MM.1S (cell line): ENCODE measurements at places on chromosomes 1 and 21.

DNA sequence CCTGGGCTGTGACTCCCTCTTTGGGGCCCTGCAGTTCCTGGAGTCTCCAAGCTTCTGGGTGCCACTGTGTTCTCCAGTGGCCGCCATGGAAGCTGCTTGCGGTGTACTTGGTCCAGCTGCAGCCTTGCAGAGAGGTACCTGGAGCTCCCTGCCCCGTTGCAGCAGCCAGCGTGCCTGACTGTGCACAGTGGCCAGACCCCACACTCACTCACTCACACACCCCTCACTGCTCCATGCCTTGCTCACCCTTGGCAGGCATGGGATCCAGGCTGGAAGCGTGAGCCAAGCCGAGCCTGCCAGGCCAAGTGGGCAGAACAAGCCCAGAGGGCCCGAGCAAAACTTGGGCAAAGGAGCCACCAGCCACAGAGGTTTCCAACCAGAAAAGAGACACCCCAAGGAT, 43.0 kb downstream of the MATN1 start:
- H3K4me1 ChIP-seq = no peaks in the 10 kb centered on the region
- no peaks in the 10 kb centered on the region for H3K36me3 ChIP-seq
- no peak overlapping the region for H3K4me3 ChIP-seq
- H3K27ac ChIP-seq = no peak overlapping the region

DNA sequence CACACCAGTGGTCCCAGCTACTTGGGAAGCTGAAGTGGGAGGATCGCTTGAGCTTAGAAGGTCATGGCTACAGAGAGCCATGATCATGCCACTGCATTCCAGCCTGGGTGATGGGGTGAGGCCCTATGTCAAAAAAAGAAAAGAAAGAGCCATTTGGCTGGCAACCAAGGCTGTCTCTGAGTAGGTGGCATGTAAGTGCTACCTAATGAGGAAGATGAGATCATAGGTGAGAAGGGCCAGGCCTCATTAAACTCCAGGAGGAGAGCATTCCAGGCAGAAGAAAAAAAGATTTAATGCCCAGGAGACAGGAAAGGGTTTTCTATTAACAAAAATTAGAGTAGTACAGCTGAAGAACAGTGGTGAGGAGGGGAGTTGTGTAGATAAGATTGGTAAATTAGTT, 103.4 kb upstream of the ZNF678 start:
- no peak overlapping the region for H3K27ac ChIP-seq
- H3K27me3 ChIP-seq = no peaks in the 10 kb centered on the region
- no peak for DNase-seq
- no peak overlapping the region for H3K4me3 ChIP-seq
- no peaks in the 10 kb centered on the region for H3K36me3 ChIP-seq

DNA sequence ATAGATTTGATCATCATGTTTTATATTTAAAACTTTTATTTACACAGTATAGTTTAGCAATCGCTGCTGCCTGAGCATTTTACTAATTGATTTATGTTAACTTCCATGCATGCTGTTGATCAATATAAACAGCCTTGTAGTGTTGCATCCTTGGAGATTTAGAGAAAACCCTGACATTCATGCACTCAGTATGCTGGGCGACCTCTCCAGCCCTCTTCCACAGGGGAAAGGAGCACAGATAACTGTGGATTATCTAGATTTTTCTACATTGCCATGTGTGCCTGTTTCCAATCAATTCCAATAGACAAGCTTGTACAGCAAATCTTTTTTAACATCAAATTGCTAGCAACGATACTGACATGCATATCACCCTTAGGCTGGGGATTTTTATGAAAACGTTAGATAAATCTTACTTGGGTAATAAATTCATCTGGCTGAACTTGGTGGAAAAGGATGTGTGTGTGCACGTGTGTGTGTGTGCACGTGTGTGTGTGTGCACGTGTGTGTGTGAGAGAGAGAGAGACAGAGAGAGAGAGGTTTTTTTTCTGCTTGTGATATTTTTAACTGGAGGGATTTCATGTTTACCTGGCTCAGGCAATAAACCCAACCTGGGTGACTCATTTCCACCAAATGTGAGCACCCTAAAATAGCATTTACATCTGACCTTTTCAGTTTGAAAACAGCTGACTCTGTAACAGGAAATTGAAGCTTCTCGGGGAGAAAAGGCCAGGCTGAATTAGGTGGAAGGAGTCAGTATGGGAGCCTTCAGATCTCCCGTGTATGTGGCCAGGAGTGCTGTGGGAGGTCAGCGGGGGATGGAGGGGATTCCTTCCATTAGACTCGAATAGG, 339.8 kb downstream of the PRDM2 start:
- peak overlapping the region; percentile 91 for H3K27ac ChIP-seq
- H3K4me1 ChIP-seq = peaks cover 49% of the 10 kb centered on the region
- no peaks in the 10 kb centered on the region for H3K36me3 ChIP-seq
- DNase-seq = peak; percentile 96
- no peaks in the 10 kb centered on the region for H3K27me3 ChIP-seq

DNA sequence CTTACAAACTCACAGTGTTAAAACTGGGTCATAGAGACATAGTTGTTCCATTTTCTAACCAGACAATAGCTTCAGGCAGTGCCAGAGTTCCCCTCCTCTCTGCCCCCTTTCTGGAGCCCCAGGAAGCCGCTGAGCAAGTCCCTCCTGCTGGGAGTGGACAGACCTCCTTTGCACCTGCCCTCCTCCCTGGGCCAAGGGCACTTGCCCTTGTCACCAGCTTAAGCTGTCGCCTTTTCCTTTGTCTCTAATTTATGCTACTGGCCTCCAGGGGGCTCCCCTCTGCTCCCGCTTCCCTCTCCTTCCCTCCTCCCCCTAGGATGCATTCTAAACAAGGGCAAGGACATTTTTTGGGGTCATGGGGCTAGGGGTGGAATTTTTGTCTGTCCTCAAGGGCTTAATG, 182.4 kb downstream of the MIS18A start:
- no peaks in the 10 kb centered on the region for H3K36me3 ChIP-seq
- H3K4me1 ChIP-seq = no peaks in the 10 kb centered on the region
- H3K4me3 ChIP-seq = no peak overlapping the region
- peak; percentile 27 for DNase-seq
- H3K27ac ChIP-seq = no peak overlapping the region
- H3K27me3 ChIP-seq = no peaks in the 10 kb centered on the region

DNA sequence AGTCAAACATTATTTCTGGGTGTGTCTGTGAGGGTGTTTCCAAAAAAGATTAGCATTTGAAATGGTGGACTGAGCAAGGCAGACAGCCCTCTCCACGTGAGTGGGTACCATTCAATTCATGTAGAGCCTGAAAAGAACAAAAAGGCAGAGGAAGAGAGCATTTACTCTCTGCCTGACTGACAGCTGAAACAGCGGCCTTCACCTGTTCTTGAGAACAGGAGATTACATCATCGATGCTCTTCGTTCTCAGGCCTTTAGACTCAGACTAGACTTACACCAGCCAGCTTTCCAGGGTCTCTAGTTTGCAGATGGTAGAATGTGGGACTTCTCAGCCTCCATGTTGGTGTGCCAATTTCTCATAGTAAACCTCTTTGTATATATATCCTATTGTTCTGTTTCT, 302.3 kb downstream of the BACH1 start:
- no peaks in the 10 kb centered on the region for H3K4me1 ChIP-seq
- DNase-seq = no peak
- no peaks in the 10 kb centered on the region for H3K36me3 ChIP-seq
- H3K27me3 ChIP-seq = no peaks in the 10 kb centered on the region
- no peak overlapping the region for H3K27ac ChIP-seq

GRCh38 chr1:56139836-56140235, 439.5 kb downstream of the PLPP3 start:
- no peaks in the 10 kb centered on the region for H3K36me3 ChIP-seq
- no peaks in the 10 kb centered on the region for H3K27me3 ChIP-seq
- no peak overlapping the region for H3K4me3 ChIP-seq
- no peaks in the 10 kb centered on the region for H3K4me1 ChIP-seq

DNA sequence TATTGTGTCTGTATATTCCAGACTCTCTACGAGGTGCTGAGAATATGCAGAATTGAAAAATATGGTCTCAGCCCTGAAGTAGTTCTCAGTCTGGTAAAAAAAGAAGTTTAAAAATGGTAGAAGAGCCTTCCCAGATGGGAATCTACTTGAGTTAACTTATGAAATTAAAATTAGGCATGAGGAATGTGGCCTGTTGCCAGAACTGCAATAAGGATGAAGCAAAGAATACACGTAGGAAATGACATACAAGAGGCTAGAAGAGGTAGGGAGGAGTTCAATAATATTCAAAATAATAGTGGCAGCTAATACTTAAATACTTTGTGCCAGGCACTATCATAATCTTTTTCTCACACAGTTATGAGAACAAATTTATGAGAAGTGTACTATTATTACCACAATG, 6.3 kb downstream of the ASPM start:
- DNase-seq = no peak
- no peak overlapping the region for H3K27ac ChIP-seq
- H3K36me3 ChIP-seq = peaks cover 7% of the 10 kb centered on the region
- H3K4me1 ChIP-seq = peaks cover 14% of the 10 kb centered on the region; the same call in 1 of the 2 replicates
- no peak overlapping the region for H3K4me3 ChIP-seq

GRCh38 chr1:113375878-113376277, 14.4 kb upstream of the MAGI3 start:
- DNase-seq = no peak
- no peaks in the 10 kb centered on the region for H3K27me3 ChIP-seq
- no peak overlapping the region for H3K4me3 ChIP-seq
- no peak overlapping the region for H3K27ac ChIP-seq
- no peaks in the 10 kb centered on the region for H3K36me3 ChIP-seq
- H3K4me1 ChIP-seq = no peaks in the 10 kb centered on the region

GRCh38 chr21:37843191-37843590, 73.1 kb downstream of the KCNJ6 start:
- no peak overlapping the region for H3K27ac ChIP-seq
- no peaks in the 10 kb centered on the region for H3K27me3 ChIP-seq
- no peak for DNase-seq
- no peaks in the 10 kb centered on the region for H3K36me3 ChIP-seq
- no peak overlapping the region for H3K4me3 ChIP-seq
- H3K4me1 ChIP-seq = no peaks in the 10 kb centered on the region

GRCh38 chr1:240092301-240093119, 827 bp downstream of the FMN2 start:
- H3K4me1 ChIP-seq = no peaks in the 10 kb centered on the region
- DNase-seq = no peak
- no peaks in the 10 kb centered on the region for H3K27me3 ChIP-seq
- H3K27ac ChIP-seq = no peak overlapping the region

DNA sequence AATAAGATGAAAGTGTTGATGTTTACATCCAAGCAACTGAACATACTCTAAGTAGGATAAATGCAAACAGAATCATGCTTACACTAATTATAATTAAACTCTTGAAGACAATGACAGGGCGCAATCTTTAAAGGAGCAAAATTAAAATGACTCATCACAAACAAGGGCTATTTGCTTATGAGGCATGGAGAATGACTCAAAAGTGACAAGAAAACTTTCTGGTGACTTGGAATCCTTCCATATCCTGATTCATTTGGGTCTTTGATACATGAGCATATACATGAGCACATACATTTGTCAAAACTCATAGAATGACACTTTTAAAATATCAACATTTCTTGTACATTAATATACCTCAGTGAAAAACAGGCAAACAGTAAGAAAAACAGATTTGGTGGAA, 1632.3 kb downstream of the KCNT2 start:
- H3K4me3 ChIP-seq = no peak overlapping the region
- no peak for DNase-seq
- H3K27ac ChIP-seq = no peak overlapping the region
- H3K4me1 ChIP-seq = no peaks in the 10 kb centered on the region

- no peak overlapping the region for H3K4me3 ChIP-seq
- no peaks in the 10 kb centered on the region for H3K27me3 ChIP-seq
- H3K4me1 ChIP-seq = no peaks in the 10 kb centered on the region
Measured at GRCh38 chr1:40929155-40929554, 50.3 kb upstream of the CTPS1 start.

- peak; percentile 47 for DNase-seq
- H3K27me3 ChIP-seq = no peaks in the 10 kb centered on the region
- 0 out of 2 replicates have a peak, but pooled peaks cover 9% of the 10 kb centered on the region for H3K4me1 ChIP-seq
- H3K27ac ChIP-seq = peak overlapping the region; percentile 73; the same call in 1 of the 2 replicates
Measured at GRCh38 chr1:107963601-107964335, 1.2 kb downstream of the VAV3 start.

DNA sequence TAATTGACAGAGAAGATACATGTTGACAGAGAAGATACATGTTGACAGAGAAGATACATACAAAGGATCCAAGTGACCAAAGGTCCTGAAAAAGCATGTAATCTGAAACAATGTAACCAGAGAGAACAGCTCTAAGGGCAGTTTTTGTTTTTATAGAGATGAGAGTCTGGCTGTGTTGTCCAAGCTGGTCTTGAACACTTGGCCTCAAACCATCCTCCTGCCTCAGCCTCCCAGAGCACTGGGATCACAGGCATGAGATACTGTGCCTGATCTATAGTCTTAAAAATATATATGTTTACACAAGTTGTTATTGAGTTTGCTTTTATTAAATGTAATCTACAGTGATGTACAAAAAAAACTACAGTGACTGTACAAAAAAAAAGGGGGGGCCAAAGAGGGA, 12.5 kb downstream of the MEAF6 start:
- no peak overlapping the region for H3K4me3 ChIP-seq
- peaks cover 4% of the 10 kb centered on the region for H3K4me1 ChIP-seq
- no peak for DNase-seq
- H3K27ac ChIP-seq = no peak overlapping the region
- no peaks in the 10 kb centered on the region for H3K27me3 ChIP-seq
- H3K36me3 ChIP-seq = no peaks in the 10 kb centered on the region; the same call in 1 of the 2 replicates

GRCh38 chr21:43598416-43599120, 60.7 kb downstream of the HSF2BP start:
- H3K36me3 ChIP-seq = no peaks in the 10 kb centered on the region
- no peak overlapping the region for H3K4me3 ChIP-seq
- H3K4me1 ChIP-seq = peaks cover 15% of the 10 kb centered on the region

GRCh38 chr1:178126741-178127185, 32.9 kb downstream of the RASAL2 start:
- H3K4me1 ChIP-seq = no peaks in the 10 kb centered on the region
- no peak overlapping the region for H3K27ac ChIP-seq
- H3K27me3 ChIP-seq = no peaks in the 10 kb centered on the region
- no peak overlapping the region for H3K4me3 ChIP-seq
